Lung (tissue), 17 donors: ENCODE measurements at places on chromosomes 3 and 15. TPM values are rescaled to one million over a fixed set of nuclear protein-coding genes. Genes with fewer than 3 reads are reported as not detected.

Gene CYP11A1
- 0.74 TPM for total RNA-seq

DNA sequence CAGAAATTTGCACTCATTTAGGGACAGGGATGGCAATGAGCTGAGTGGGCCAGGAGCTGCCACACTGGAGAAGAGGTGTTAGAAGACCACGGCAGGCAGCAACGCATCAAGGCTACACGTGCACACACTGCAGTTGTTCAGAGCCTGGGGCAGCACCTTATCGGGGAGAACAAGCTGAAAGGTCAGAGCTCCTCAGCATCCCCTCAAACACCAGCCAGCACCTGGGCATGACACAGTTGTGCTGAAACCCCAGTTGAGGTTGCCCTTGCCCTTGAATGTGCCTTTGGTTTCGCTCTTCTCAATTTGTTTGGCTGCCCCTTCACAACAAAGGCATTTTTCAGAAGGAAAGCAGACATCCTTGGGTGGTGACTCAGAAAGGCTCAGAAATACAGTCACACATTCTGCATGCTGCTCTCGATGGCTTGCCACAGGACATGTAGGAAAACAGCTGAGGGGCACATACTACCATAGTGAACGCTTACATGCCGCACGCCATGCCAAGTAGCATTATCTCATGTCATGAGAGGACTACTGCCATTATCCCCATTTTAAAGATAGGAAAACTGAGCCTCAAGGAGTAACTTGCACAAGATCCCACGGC is 57.6 kb downstream of the ST8SIA2 start:
- no peaks in the 10 kb centered on the region for H3K36me3 ChIP-seq
- no peak overlapping the region for H3K27ac ChIP-seq
- H3K4me1 ChIP-seq = no peaks in the 10 kb centered on the region
- no peak for DNase-seq
- no peaks in the 10 kb centered on the region for H3K27me3 ChIP-seq
- H3K4me3 ChIP-seq = no peak overlapping the region

DNA sequence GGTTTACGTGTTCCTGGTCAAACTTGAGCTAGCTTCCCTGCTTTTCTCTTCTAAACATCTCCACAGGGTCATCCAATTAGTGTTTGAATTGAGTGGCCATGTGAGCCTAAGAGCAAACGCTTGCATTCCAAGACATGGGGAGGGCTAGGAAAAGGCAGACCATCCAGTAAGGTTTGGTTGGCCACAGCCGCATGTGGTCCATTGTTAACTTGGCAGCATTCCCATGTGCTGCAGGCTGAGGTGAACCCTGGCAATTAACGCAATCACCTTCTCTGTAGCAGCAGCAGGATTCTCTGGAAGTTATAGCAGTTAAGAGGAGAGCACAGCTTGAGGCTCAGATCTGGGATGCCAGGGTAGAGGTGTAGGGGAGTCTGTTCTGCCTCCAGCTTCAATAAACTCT is 502.2 kb upstream of the LMCD1 start:
- no peaks in the 10 kb centered on the region for H3K27me3 ChIP-seq
- DNase-seq = no peak
- H3K27ac ChIP-seq = no peak overlapping the region
- H3K4me3 ChIP-seq = no peak overlapping the region

Gene LSG1
- 37.4 TPM for total RNA-seq

Gene PAQR5
- 2.3 TPM for total RNA-seq

Gene GPR15
- 1.2 TPM for total RNA-seq
